Muscle of back (tissue), 13 donors: ENCODE measurements at places on chromosomes 11 and 22.

DNA sequence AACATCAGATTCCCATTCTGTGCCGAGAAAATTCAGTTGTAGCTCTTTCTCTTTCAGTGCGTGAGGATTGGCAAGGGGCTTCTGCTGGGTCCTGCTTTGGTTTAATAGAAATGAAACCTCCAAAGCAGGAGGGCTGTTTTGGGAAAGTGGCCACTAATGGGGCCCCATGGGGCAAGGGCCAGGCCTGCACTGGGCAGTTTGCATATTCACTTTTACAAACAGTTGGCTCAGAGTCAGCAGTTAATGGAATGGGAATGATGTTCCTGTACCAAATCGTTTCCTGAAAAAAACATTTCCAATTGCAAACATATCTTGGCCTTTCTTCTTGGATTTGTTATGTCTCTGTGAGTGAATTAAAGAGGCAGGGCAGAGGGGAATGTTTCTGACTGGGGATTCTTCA lies 92.1 kb downstream of the PARVA start:
- peak; percentile 66 for DNase-seq

- DNase-seq: no peak
These were observed 9.0 kb upstream of the ATG16L2 start for GRCh38 chr11:72805216-72805615.

GRCh38 chr11:32893093-32893342 lies 407 bp downstream of the QSER1 start:
- peak; percentile 81 for DNase-seq

DNA sequence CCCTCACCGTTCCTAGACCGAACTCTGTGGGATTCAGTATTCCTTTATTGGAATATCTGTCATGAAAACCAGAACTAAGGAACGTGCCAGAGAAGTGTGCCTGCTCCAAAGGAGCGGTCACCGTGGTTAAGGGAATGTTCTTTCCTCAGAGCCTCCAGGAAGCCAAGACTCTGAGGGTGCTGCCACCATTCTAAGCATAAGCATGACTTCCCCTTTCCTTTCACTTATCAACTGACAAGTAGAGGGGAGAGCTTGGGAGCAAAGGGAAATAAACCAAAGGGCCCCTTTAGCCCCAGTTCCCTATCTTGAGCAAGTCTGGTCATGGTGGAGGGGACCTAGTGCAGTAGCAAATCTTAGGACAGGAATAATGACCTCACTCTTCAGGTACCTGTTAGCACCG lies 26.8 kb downstream of the CTR9 start:
- DNase-seq: no peak

DNA sequence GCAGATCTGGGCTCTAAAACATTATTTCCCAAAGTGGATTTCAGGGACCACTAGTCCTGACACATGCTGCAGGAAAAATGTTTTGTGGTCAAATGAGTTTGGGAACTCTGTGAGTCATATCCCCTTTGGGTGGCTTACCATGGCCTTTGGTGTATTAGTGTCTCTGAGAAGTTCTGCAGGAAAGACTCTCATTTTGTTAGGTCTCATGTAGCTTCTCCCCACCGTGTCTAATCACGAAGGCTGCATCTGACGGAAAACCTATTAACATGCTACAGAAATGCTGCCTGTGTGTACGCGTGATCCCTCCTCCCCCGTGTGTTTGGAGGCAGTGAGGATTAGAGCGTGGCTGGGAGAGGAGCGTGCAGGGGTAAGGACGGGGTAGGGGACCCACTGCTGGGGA lies 191.7 kb downstream of the ST3GAL4 start:
- DNase-seq: no peak

DNA sequence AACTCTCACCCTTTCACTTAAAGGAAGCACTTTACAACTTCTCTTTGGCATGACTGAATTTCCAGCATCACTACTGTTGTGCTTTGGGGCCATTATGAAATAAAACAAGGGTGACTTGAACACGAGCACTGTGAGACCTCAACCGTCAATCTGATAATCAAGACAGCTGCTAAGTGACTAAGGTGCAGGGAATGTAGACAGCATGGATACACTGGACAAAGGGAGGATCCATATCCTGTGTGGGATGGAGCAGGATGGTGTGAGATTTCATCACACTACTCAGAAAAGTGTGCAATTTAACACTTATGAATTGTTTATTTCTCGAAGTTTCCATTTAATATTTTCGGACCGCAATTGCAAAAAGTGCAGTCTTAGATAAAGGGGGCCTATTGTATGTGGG lies 16.1 kb upstream of the EXPH5 start:
- peak; percentile 13 for DNase-seq

- no peak for DNase-seq
These were observed 9.0 kb upstream of the RCN1 start for GRCh38 chr11:32081901-32082300.

DNA sequence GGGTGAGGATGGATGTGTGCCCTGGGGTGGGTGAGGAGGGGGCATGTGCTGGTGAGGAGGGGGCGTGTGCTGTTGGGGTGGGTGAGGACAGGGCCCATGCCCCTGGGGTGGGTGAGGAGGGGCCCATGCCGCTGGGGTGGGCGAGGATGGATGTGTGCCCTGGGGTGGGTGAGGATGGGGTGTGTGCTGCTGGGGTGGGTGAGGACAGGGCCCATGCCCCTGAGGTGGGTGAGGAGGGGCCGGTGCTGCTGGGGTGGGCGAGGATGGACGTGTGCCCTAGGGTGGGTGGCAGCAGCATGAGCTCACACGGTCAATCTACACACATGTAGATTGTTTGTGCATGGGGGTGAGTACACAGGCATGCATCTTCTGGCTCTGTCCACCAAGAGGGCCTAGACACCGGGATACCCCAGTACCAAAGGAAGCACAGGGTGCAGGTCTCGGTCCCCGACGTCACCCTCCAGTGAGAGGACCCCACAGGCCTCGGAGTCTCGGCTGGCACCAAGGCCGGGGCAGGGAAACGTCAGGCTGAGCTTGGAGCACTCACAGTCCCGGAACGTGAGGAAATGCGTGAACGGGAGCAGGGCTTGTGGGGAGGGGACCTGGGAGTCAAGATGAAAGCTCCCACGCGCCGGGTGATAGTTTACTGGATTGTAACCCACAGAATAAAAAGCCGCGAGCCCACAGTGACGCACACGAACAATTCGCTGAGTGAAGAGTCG lies 37.4 kb upstream of the TOLLIP start:
- no peak for DNase-seq

- no peak for DNase-seq
These were observed at the start of gene RGL4 for GRCh38 chr22:23690713-23691112. Gene RGL4 (plus strand): TSS chr22:23691013. CDS start chr22:23692031, 1,018 bp downstream.

DNA sequence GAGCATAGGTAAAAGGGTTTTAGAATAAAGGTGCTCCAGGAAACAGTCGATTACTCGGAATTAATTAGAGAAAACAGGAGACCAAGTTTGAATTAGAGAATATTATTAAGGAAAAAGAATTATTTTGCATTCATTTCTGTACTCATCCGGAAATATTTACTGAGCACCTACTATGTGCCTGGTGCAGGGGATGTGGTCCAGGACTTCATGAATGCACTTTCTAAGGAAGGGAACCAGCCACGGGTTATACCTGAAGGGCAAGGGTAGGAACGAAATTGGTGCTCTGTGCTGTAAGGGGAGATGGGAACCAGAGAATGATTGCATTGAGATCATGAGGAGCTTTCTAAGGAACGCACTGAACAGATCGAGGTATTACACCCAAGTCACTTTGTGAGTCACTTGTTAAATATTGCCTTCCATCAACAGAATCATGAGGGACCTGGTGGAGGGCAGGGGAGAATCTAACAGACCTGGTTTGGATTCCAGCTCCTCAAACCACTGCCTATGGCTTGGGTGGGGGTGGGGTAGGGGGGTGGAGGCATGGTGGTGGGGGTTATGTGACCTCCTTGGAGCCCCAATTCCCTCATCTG lies 40.9 kb downstream of the C11orf96 start:
- no peak for DNase-seq

DNA sequence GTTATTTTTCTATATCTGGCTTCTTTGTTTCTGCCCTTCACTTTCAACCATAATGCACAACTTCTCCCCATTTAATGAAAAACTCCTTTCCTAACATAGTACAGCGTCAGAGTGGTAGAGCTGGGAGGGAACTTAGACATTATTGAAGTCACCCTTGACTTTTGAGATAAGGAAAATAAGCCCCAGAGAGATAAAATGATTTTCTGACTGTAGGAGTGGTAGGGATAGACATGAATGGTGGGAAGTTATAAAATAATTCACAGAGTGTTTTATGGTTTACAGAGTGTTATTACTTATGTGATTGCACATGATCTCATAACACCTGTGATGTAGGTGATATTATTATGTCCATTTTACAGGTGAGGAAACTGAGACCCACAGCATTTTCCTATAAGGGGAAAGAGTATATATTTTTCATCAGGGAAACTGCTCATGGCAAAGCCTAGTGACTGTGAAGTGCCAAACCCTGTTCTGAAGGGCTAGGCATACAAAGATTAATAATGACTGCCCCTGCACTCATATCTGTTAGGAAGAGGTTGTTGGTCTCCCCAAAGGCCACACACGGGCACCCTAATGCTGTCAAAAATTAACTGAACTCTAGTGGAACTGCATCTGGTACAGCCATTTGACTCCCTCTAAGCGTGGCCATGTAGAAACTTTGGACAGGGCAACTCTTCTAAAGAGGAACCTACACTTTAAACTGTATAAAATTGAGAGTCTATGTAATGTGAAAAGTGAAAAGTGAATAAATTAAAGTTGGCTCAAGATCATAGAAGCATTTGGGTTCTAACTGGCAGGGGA lies 61.1 kb upstream of the PICALM start:
- DNase-seq: no peak

GRCh38 chr11:66181632-66182315 lies 86.7 kb upstream of the RAB1B start:
- DNase-seq: no peak

DNA sequence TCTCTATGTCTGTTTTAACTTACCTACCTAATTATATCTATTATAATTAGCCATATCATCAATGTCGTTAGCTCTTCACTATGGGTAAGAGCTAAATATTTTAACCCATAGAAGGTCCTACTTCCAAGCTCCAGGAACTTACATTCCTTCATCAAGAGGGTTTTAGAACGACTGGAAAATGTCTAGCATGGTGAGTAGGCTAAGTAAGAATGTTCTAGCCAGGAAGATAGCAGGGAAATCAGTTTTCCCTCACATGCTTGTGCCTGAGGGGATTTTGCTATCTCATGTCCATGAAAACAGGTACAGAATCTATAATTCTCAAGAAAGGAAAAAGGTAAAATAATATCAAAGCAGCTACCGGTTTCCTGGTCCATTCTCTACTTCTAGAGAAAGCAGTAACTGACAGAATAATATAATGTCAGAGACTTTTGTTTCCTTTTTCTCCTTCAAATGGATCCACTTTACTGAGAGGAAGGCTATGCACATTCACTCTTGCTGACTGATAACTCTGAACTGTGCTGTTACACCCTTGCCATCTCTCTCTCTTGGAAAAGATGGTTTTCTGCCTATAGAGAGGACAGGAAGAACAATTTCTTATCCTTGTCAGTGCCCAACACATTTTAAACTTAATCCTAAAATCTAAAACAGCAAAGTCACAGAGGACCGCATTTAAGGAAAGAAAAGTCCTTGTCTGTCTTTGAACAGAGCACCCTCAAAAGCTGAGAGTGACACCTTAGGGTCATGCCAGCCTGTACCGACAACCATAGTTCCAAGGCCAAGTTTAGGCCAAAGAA lies 67.0 kb downstream of the MAML2 start:
- DNase-seq: no peak

DNA sequence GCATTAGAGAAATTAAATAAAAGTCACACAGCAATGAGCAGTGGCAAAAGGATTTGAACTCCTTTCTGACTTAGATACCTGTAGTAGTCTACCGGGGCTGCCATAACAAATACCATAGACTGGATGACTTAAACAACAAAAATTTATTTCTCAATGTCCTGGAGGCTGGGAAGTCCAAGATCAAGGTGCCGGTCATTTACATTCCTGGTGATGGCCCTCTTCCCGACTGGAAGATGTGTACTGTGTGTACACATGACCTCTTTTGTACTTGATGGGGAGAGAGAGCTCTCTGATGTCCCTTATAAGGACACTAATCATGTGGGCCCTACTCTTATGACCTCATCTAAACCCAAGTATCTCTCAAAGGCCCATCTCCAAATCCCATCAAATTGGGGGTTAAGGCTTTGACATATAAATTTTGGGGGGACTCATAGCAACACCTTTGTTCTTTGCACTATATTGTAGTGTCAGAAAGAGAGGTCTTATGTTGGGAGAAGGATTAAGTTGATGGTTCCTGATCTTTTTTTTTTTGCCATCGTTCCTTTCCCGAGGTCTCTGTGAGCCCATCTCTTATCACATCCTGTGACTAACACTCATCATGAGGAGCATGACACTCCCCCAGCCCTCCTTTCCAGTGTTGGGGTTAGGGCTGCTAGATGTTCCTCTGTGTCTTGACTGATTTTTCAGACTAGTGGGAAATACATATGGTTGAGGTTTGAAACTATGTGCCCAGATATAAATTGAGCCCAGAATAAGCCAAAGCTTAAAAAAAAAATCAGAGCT lies 104.3 kb downstream of the TRAF6 start:
- DNase-seq: no peak

DNA sequence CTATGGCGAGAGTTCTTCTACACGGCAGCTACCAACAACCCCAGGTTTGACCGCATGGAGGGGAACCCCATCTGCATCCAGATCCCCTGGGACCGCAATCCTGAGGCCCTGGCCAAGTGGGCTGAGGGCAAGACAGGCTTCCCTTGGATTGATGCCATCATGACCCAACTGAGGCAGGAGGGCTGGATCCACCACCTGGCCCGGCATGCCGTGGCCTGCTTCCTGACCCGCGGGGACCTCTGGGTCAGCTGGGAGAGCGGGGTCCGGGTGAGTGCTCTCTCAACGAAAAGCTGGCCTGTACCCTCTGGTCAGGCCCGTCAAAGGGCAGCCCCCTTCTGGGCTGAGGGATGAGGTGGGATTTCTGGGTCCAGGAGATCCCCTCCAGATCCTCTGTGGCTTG lies 15.9 kb upstream of the MAPK8IP1 start:
- DNase-seq: no peak

- DNase-seq: peak; percentile 92
These were observed 1.7 kb downstream of the YAP1 start for GRCh38 chr11:102111787-102112508.

DNA sequence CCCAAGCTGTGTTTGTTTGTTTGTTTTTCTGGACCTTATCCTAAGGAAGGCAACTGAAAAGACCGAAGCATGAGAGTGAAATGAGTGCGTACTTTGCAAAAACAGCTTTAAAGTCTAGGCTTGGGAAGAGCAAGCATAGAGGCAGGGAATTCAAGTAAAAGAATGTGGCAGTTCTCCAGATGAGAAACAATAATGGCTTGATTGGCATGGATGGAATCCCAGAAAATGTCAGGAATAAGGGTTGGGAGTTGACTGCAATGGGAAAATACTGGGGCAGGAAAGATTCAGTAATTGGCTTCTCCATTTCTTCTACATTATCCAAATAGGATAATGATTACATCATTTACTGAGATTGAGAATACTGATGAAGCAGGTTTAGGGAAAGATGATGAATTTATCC lies 17.5 kb downstream of the SAAL1 start:
- DNase-seq: no peak
